ENCODE measurements at places on chromosomes 6 and 20. TPM values are rescaled to one million over a fixed set of nuclear protein-coding genes. Genes with fewer than 3 reads are reported as not detected.

Gene GMPR
- 11.6 TPM for total RNA-seq

Gene PAQR8
- total RNA-seq, result 4.4 TPM

Gene RUNX2
- 3.1 TPM for total RNA-seq

Gene LAMA2
- 85.8 TPM for total RNA-seq

Gene ECT2L
- not detected for total RNA-seq

Gene CYP39A1
- total RNA-seq, result 0.78 TPM

Gene NRN1
- total RNA-seq, result 0.39 TPM

Gene GFOD1
- total RNA-seq, result 11.7 TPM

Gene AIG1
- total RNA-seq, result 46.3 TPM

Gene NHLRC1
- total RNA-seq, result 2.6 TPM

Gene PROKR2
- total RNA-seq, result not detected

Gene C20orf144
- not detected for total RNA-seq

Gene MRPS18B
- 34.9 TPM for total RNA-seq

Gene MKKS
- total RNA-seq, result 13.7 TPM

Gene FUT9
- not detected for total RNA-seq

Gene PAK5
- total RNA-seq, result 0.03 TPM

Gene BPIFB2
- not detected for total RNA-seq

Gene CDS2
- 29.6 TPM for total RNA-seq

Gene OXT
- total RNA-seq, result not detected

Gene GATA5
- total RNA-seq, result 0.13 TPM

Gene PRICKLE4
- 0.36 TPM for total RNA-seq

Gene STX11
- 0.85 TPM for total RNA-seq

Gene SIRPA
- 13.6 TPM for total RNA-seq

Gene NMBR
- total RNA-seq, result 0.07 TPM

Gene SPTLC3
- 3.9 TPM for total RNA-seq

Gene SCRT2
- not detected for total RNA-seq

Gene ENPP5
- total RNA-seq, result 3.6 TPM

Gene STMN3
- 20.7 TPM for total RNA-seq

Gene ITCH
- total RNA-seq, result 76.9 TPM

Gene DEFB112
- not detected for total RNA-seq

Gene RIMS1
- 2.3 TPM for total RNA-seq

Gene CPNE5
- 0.20 TPM for total RNA-seq

Gene CRYBG1
- 20.0 TPM for total RNA-seq

Gene TCP11
- 0.07 TPM for total RNA-seq

Gene CALHM6
- 1.5 TPM for total RNA-seq

Gene HSPA12B
- not detected for total RNA-seq

Gene FAM83D
- 7.8 TPM for total RNA-seq

Data from smooth muscle cell of the pulmonary artery (primary cell).